ENCODE measurements at places on chromosomes 12 and 14.

GRCh38 chr12:22340143-22340542 is 5.6 kb upstream of the ST8SIA1 start:
- DNase-seq: no peak

DNA sequence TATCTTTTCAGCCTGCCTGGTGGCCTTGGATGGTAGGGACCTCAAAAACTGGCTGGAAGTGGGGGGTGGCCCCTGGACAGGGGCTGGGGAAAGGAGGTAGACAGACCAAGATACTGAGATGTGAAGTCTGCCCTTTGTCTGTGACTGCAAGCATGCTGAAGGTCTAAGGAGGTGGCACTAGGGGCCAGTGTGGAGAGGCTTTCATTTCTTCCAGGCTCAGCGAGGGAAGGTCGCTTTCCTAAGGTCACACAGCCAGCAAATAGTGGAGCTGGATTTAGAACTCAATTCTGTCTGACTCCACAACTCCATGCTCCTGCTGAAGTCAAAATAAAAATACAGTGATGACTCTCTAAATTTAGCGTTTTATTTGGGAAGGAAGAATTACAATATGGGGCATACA is 11.3 kb upstream of the PLBD2 start:
- DNase-seq: no peak

DNA sequence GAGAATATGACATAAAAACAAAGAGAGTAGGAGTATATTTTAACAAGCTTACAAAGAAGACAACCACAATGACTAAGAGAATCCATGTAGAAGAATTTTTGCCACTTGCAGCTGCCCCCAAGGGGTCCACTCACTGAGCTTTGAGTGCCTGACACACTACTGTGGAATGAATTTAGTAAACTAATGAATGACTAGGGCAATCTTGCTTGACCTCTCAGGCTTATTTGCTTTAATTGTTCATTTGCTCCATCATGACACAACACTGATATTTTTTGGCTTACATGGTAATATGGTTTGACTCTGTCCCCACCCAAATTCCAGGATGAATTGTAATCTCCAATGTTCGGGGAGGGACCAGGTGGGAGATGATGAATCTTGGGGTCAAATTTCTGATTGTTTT is 249.1 kb upstream of the FAR2 start:
- DNase-seq: no peak

DNA sequence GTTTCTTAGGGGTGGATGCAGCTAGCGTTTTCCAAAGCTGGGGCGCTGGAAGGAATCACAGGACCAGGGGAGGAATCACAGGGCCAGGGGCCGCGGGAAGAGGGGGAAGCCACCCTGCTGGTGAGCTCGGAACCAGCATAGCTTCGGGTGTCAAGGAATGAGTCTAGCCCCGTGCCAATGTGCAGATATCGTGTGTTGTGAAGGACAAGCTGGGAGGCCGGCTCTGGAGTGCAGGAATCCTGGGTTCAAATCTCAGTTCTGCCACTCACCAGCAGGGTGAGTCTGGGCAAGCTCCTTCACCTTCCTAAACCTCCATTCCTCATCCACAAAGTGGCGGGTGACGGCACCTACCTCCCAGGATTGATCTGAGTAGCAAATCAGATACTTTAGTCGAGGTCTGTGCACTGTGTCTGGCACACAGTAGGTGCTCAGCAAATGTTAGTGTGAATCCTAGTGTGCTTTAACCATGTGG is 53.6 kb upstream of the RIN3 start:
- DNase-seq: no peak

DNA sequence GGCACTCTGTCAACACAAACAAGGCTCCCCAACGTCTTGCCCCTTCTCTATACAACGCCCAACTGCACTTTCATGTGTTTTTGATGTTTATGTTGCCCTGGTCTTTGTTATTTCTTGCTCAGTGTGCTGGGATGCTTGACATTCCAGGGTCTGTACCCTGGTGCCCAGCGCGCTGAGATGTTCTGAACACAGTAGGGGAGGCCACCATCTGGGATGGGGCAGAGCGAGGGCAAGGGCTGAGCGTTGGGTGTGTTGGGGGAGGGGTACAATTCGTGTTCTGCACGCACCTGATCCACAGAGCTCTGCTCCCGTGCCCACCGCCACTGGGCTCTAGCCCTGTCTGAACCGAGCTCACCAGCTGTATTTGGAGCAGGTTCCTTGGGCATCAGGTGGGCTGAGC is 52.9 kb downstream of the ISCA2 start:
- DNase-seq: no peak

DNA sequence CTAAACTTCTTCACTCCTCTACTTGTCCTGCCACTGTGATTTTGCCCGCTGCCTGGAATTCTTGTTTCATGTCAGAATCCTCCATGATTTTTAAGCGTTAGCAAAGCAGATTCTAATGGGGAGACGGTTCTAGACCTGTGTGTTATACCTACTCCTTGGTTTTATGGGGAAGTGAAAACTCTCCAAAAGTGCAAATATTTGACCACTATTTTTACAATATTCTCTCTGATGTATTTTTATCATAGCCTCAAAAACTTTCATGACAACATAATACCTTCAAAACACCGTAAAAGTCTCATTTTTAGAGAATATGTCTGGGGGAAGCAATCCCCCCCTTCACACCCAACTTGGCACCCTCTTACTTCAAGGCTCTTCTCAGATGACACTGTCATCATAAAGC is 12.9 kb upstream of the KRAS start:
- no peak for DNase-seq

GRCh38 chr14:101775826-101776225 is 14.3 kb downstream of the PPP2R5C start:
- DNase-seq: no peak

DNA sequence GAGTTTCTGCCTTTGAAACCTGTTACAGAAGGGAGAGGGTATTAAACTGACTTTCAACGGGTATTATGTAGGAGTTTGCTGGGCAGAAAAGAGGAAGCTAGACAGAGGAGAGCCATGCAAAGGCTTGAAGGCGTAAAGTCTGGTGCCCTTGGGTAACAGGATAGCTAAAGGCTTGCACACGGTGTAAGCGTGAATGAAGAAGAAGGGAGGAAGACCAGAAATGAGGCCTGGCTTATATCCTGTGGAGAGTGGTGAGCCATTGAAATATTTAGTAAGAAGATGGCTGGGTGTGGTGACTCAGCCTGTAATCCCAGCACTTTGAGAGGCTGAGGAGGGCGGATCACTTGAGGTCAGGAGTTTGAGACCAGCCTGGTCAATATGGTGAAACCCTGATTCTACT is 22.6 kb downstream of the SUDS3 start:
- DNase-seq: no peak

DNA sequence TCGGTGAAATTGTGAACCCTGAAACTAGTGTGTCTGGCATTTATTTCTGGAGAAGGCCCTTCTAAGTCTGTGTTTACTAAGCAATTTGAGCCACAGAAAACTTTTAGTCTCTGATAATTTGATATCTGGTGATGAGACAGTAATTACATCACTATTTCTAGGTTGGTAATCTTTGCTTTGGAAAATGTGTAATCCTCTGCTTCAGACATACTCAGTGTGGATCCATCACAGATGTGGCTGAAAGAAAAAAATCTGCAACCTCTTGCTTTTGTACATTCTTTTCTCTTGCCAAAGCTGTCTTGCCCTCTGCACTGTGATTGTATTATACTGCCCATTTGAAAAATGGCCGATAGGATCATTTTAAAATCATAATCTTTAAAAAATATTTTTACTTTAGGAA is 78.1 kb downstream of the PELI2 start:
- no peak for DNase-seq

DNA sequence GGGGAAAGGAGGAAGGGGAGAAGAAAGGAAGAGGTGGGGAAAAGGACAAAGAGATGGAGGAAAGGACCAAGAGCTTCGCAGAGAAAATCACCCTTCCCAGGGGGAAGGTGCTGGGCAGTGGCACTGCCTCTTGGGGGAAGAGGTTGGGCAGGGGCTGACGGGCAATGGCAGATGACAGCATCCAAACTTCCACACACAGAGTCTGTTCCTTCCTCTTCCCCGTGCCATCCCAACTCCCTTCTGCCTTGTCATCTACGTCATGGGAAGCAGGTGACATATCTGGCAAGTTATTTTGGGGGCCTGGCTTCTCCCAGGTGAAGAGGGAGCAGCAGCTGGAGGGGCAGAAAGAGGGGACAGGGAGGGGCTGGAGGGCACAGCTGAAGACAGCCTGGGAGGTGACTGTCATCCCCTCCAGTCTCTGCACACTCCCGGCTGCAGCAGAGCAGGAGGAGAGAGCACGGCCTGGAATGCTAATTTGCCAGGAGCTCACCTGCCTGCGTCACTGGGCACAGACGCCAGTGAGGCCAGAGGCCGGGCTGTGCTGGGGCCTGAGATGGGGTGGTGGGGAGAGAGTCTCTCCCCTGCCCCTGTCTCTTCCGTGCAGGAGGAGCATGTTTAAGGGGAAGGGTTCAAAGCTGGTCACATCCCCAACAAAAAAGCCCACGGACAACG is 43.9 kb upstream of the IQSEC3 start:
- DNase-seq: no peak

GRCh38 chr14:22560662-22561365 is 28.2 kb downstream of the DAD1 start:
- DNase-seq: no peak

DNA sequence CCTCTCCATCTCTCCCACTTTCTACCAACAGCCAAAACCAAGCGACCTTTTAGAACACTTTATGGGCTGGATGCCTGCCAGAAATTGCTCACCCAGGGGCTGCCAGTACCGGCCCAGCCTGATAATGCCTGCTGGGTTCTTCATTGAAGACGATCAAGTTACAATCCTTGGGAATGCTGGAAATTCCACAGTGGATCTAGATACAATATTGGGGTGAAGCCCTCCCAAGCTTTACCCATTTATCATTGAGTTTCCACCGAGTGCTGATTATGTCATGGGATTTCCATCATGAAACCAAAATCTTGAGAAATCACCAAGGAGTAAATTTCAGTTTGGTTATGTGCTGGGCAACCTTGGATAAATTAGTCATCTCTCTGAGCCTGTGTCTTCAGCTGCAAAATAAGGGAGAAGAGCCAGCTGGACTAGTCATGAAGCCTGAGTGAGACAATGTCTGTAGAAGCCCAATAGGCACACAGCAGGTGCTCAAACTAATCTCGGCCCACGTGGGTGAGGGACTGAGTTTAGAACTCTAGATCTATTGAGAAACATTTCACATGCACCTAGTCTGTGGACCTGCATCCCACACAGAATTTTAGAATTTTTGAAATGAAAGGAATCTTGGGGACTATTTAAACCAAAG is 75.5 kb upstream of the CLMN start:
- DNase-seq: no peak

- DNase-seq: no peak
Observed at GRCh38 chr12:27185234-27186021, 58.7 kb upstream of the STK38L start.

DNA sequence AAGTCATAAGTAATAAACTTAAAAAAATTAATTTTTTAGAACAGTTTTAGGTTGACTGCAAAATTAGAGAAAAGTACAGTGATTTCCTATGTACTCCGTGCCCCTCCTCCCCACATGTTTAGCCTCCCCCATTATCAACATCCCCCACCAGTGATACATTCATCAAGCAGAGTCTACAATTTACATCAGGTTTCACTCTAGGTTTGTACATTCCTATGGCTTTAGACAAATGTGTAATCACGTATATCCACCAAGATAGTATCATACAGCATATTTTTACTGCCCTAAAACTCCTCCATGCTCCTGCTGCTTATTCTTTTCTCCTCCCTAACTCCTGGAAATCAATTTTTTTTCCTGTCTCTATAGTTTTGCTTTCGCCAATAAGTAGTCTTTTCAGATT is 438.7 kb downstream of the LRFN5 start:
- DNase-seq: no peak

GRCh38 chr12:106248846-106249371 is 1.1 kb upstream of the CKAP4 start:
- DNase-seq: no peak

GRCh38 chr14:52960627-52961026 is 9.8 kb upstream of the FERMT2 start:
- DNase-seq: no peak

- no peak for DNase-seq
Observed at GRCh38 chr14:75658957-75659356, 1.7 kb downstream of the ERG28 start.

- no peak for DNase-seq
Observed at GRCh38 chr12:7907009-7907408, 29.0 kb downstream of the SLC2A3 start.

DNA sequence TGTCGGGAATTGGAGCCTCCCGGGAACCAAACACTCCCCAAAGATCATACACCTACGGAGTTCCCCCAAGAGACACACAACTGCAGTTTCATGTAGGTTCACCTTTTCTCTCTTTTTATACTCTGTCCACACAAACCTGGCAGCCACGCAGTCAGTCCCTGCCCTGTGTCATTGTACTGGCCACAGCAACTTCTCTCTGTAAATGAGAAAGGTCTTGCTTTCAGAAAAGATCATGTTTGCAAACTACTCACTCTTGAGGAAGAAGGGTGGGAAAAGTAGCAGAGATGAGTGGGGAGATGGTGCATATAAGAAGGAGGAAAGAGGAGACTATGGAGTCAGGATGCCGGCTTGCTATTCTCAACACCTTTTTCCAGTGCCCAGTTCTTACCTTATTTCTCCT is 10.4 kb downstream of the ANG start:
- DNase-seq: no peak

DNA sequence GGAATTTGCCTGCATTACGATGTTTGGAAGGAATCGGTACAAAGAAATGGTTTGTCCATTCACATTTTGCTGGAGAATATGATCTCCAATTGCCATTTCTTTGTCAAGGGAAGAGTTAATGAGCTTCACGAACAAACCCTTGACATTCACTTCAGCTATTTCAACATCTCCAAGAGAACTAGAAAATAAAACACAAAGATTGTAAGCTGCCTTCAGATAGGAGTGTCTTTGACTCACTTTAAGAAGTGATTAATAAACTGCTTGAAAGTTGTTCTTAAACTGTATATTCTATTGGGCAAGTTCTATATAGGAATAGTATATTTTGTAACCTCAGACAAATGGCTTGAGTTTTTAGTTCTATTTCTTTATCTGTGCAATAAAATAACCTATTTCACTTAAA is 26.3 kb downstream of the LMNTD1 start:
- DNase-seq: no peak

DNA sequence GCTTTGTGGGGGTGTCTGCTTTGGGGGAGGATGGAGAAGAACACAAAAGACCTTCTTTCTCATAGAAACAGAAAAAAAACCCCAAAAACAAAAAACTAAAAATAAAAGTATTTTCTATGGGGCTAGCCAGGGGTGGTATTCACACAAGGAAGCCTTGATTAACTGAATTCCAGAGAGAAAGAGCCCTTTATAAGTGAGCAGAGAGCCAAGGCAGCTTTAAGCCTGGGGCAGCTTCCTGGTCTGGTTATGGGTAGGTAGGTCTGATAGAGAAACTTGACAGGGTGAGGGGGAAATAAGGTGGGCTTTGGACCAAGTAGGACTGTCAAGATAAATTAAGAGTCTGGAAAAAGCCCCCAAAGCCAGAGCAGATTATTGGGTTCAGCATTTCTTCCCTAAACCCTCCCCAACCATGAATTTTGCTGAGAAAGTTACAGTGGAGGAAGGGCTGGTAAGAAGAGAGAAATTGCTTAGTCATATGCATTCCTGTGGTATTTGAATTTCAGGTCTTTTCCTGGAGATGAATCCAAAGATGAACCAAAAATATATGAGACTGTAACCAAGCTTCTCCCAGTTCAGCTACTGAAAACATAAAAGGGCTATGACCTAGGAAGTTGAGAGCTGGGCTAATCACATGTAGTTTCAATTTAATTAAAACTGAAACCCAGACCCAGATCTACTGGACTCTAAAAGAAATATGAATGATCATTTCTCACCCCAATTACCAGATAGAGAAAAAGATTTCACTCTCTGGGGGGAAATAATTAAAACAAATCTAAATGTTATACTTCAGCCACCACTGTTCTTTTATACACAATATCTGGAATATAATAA is 144.8 kb downstream of the TBC1D30 start:
- no peak for DNase-seq

- DNase-seq: no peak
Observed at GRCh38 chr14:61569812-61570548, 125.3 kb upstream of the HIF1A start.
